ENCODE measurements at places on chromosomes 11 and 22. TPM values are rescaled to one million over a fixed set of nuclear protein-coding genes. Genes with fewer than 3 reads are reported as not detected.

GRCh38 chr11:19975414-19975990, 184.8 kb downstream of the DBX1 start:
- DNase-seq = no peak

GRCh38 chr11:47127213-47127612, 49.5 kb downstream of the ARFGAP2 start:
- no peak for DNase-seq

GRCh38 chr11:104841185-104841584, 57.1 kb downstream of the CASP12 start:
- no peak for DNase-seq

- no peak for DNase-seq
Measured at GRCh38 chr22:36002084-36002483, 26.5 kb downstream of the RBFOX2 start.

DNA sequence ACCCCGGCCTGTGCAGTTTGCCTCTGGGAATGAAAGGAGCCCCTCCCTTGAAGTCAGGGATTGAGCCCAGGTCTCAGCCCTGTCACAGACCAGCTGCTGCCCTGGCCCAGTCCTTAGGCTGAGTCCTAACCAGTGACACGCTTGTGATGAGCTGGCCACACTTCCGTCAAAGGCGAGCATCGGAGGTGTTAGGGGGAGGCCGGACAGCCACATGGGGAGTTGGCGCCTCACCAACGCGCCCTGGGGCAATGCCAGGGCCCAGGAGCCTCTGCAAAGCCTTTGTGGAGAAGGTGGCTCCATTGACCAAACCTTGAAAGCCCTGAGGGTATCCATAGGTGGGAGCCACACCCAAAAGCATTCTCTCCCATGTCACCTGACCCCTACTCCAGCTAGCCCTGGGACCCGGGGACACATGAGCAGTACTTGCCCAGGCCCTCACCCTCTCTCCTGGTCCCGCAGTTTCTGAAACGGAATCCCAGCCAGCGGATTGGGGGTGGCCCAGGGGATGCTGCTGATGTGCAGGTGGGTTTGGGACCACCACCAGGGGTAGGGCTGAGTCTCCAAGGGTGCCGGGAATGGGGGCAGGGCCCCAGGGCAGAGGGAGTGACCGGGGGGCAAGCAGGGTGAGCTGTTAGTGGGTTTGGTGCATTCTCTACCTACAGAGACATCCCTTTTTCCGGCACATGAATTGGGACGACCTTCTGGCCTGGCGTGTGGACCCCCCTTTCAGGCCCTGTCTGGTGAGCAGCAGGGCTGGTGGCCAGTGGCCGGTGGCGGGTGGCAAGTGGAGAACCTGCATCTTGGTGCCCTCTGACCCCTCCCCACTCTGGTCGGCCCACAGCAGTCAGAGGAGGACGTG, 3.7 kb downstream of the PTPRCAP start:
- DNase-seq = no peak

DNA sequence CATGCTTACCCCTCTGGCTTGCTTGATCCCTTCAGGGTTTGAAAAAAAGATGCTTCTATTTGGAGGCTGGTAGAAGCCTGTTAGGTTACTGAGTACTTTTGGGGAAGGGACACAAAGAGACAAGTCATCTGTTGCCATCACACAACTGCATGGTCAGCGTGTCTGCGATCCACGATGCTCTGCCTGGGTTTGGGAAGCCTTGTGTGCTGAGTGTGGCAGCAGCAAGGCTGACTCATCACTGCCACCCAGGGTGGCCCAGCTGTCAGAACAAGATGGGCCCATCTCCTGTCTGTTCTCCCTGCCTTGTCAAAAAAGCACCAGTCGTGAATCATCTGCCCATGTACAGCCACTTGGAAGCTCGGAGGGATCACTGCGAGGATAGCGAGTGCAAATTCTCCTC, 26.2 kb downstream of the UBASH3B start:
- DNase-seq = no peak

- DNase-seq = no peak
Measured at GRCh38 chr11:72950685-72951084, 136.5 kb downstream of the ATG16L2 start.

- no peak for DNase-seq
Measured at GRCh38 chr11:16959602-16960001, 54.6 kb downstream of the PLEKHA7 start.

- no peak for DNase-seq
Measured at GRCh38 chr22:28581016-28581415, 98.6 kb downstream of the TTC28 start.

- DNase-seq = no peak
Measured at GRCh38 chr11:120184371-120184945, 26.4 kb upstream of the OAF start.

DNA sequence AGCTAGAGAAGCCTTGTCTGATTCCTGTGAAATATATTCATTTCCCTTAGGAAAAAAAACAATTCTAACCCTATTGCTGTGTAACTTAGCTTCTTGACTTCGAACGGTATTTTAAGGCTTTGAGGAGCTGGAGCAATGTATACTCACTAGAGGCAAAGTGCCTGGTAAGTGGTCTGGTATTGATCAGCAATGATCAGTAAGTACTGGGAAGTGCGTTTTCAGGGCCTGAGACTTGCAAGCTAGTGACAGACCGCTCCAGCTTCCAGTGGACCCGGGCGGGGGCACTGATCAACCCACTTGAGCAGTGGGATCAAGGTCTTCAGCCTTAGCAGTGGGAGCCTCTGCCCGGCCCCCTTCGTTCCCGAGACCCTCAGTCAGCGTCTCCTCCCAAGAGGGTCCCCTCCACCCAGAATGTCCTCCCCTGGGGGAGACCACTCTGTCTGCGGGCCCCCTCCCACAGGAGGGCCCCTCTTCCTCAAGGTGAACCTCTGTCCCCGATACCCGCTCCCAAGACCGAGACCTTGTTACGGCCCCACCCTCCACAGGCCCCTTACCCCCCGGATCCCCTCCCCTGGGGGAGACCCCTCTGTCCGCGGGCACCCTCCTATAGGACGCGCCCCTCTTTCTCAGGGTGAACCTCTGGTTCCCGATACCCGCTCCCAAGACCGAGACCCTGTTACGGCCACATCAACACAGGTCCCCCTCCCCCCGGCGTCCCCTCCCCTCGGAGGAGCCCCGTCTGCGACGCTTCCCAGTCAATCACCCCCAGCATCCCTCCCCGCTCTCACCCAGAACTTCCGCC, 452 bp upstream of the ATXN10 start:
- DNase-seq = no peak

DNA sequence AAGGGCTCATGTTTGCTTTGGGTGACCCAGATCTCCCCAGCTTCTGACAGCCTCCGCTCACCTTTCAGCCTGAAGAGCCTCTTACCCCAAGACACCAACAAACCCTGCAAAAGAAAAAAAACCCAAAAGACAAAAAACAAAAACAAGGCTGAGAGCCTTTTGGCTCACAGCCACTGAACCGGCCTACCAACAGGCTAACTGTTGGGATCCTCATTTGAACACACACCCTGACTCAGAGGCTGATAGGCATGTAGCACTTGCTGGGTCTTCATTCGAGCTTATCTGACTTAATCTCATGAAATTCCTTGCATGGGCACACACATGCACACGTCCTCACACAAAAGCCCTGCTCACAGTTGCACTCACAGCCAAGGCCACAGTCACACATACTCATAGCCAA, 22.9 kb upstream of the TSKU start:
- no peak for DNase-seq

- DNase-seq = no peak
Measured at GRCh38 chr11:68598816-68599653, 85.3 kb upstream of the GAL start.

GRCh38 chr22:25791556-25791955, 49.6 kb downstream of the MYO18B start:
- no peak for DNase-seq

DNA sequence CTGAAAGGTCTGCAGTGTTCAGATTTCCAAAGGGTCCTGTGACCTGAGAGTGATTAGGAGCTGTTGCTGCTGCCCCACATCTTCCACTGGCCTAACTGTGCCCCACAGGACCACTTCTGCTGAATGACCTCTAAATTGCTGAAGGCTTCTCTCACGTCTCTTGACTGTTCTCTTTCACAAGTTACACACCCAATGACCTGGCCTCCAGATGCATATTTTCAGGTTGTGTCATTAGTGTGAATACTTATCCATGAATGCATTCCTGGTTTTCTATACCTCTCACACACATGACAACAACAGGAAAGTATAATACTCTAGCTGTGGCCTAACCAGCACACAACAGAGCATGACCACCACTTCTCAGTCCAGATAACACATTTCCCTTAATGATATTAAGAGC, 15.4 kb downstream of the PRR14L start:
- DNase-seq = no peak

DNA sequence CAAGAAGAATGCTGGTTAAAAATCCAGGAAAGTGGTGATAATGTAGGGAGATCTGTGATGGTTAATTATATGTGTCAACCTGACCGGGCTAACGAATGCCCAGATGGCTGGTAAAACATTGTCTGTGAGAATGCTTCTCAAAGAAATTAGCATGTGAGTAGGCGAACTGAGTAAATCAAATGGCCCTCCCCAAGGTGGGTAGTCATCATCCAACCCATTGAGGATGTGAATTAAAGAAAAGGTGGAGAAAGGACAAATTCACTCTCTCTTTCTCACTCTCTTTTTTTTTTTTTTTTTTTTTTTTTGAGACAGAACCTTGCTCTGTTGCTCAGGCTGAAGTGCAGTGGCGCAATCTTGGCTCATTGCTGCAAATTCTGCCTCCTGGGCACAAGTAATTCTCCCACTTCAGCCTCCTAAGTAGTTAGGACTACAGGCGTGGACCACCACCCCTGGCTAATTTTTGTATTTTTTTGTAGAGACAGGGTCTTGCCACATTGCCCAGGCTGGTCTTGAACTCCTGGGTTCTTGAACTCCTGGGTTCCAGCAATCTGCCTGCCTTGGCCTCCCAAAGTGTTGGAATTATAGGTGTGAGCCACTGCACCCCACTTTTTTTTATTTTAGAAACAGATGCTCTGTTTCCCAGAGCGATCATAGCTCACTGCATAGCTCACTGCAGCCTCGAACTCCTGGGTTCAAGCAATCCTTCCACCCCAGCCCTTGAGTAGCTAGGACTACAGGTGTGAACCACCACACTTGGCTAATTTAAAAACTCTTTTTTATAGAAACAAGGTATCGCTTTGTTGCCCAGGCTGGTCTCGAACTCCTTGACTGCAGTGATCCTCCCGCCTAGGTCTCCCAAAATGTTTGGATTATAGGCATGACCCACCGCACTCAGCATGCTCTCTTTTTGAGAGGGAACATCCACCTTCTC, 22.0 kb upstream of the P2RY6 start:
- no peak for DNase-seq

DNA sequence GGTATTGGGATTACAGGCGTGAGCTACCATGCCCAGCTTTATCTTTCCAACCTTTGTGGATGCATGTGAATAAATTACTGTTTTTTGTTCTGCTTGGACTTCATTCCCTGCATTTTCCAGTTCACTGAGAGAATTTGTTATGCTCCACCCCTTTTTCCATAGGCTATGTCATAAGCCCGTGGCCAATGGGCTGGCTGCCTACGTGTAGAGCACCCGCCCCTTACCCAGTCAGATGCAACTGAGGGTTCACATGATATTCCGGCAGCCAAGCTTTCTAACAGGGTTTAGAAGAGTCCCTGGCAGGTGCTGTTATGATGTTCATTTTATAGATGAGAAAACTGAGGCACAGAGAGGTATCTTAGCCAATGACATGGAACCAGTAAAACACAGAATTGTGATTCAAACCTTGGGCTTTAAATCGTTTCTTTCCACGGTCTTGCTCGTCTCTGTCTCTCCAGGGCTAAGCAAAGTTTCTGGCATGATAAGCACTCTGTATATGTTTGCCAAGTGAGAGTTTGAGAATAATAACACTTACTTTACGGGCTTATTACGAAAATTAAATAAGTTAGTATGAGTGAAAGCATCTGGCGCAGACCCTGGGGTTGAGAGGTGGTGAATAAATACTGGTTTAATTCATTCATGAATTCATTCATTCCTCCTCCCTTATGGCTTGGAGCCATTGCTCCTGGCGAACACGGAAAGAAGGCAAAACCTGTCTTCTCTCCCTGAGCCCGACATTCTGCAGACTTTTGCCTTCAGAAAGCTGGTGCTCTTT, 42.4 kb upstream of the RASD2 start:
- DNase-seq = no peak

DNA sequence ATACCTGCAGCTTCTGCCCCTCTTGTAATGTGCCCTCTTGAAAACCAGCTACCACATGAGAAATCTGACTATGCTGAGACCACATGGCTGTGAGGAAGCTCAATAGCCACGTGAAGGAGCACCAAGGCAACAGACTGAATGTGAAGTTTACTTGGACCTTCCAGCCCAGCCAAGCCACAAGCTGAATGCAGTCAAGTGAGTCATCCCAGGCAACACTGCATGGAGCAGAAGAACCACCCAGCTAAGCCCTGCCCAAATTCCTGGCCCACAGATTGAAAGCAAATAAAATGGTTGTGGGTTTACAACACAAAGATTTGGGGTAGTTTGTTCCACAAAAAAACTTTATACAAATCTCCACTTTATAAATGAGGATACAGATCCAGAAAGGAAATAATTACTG, 114.5 kb downstream of the TIMP3 start:
- no peak for DNase-seq

DNA sequence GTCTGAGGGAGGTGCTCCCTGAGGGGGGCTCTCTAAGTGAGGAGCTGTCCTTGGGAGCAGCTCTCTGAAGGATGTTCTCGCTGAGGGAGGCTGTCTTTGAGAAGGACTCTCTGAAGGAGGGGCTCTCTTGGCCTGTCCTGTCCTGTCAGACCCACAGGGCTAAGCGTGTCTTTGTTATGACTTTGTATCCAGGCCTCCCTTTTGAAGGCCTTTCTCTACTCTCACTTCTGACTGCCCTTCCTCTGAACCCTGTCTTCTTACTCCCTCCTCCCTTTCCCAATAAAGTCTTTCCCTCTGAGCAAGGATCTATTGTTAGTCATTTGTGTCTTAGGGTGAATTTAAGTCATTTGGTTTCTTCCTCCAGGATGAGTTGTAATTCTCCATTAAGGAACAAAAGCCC, 330.1 kb upstream of the PLET1 start:
- no peak for DNase-seq

GRCh38 chr22:39215426-39216142, 29.2 kb downstream of the PDGFB start:
- DNase-seq = peak; percentile 32

DNA sequence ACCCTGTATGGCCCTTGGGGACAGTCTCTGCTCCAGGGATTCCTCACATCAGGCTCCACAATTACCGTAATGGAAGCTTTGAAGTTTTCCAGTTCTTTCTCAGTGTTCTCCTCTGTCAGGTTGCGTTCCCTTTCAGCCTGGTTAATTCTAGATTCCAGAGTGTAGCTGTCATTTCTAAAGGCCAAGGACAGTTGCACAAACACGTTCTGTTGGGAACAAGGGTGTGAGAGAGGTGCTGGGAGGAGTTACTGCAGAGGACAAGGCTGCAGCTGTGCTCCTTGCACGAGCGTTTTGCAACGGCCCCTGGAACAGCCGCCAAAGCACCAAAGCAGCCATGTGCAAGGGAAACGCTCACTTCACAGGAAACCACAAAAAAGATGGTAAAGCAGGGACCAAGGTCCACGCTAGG, 35.9 kb upstream of the LYVE1 start:
- DNase-seq = no peak

P2RY2 gene
- total RNA-seq = not detected

UNC93B1 gene
- total RNA-seq = 16.7 TPM

IL18BP gene
- total RNA-seq = 27.5 TPM

VPREB1 gene
- total RNA-seq = not detected

ENTHD1 gene
- 0.16 TPM for total RNA-seq

CDON gene
- total RNA-seq = 2.7 TPM

C22orf42 gene
- not detected for total RNA-seq

PLAAT5 gene
- total RNA-seq = not detected

OR8D1 gene
- total RNA-seq = not detected

LARGE2 gene
- 4.6 TPM for total RNA-seq
